ENCODE measurements at places on chromosomes 3 and 15.

GRCh38 chr3:35523074-35523473 is 116.3 kb upstream of the ARPP21 start:
- DNase-seq: no peak

DNA sequence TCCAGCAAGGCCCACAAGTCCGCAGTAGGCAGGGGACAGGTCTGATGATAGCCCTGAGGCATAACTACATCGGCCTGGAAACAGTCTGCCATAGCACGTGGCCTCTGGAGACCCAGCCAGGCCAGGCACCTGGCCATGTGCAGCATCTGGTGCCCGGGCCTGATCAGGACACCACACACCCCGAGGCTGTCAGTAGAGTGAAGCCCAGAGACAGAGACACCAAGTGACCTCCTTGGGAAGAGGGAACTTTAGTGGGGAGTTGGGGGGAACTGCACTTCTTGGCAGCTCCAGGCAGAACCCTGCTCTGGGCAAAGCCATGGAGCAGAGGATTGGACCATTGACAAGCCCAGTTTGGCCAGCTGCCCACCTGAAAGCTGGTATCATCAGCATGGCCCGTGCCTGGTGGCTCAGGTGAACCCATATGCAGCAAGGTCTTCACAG is 1.2 kb downstream of the SHISA5 start:
- no peak for DNase-seq

DNA sequence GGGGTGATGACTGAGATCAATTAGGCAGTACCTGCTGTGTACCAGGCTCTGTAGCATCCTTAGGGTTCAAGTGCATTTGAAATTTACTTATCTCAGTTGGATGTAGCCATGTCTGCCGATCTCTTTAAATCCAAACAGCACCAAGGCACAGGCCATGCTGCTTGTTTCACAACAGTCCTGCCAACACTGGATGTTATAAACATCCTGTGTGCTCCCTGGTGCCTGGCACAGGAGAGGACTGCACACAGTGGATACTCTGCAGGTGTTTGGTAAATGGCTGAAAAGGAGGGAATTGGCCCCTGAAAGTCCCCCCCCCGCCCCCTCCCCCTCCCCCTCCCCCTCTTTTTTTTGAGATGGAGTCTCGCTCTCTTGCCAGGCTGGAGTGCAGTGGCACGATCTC is 27.0 kb downstream of the CTSH start:
- DNase-seq: no peak

DNA sequence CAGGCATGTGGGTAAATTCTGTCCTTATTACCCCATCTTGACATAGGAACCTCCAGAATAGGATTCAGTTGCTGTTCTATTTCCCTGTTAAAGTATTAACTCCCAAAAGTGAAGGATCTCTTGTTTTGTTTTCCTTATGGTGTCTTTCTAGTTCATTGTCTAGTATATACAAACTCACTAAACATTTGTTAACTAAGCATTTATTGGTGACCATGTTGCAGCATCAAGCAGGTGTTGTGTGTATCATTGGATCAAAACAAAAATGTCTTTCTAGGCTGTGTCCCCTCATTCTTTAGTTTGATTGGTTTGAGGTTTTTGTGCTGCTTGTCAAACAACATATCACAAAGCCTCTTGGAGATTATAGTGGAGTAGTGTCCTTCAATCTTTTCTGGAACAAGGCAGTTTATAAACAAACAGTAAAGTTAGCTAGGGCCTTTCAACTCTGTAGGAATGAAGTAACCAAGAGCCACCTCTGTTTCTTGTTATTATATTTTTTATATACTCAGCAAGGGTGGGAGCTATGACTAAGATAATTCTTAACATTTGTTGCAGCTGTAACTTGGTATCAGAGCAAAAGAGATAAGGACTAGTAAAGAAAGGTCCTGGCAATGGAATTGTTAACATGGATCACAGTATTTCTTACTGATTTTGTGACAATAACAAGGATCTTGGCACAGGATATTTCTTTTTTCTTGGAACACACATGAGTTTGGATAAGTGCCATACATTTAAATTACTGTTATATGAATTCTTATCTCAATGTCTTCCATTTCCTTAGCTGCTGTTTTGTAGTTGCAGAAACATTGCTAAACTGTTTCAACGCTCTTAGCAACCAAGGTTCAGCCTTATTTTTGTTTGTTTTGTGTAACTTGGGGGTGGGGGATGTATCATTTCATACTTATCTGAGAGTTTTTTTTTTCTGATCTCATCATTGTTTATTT is 49.3 kb downstream of the TMOD3 start:
- DNase-seq: peak; percentile 34

DNA sequence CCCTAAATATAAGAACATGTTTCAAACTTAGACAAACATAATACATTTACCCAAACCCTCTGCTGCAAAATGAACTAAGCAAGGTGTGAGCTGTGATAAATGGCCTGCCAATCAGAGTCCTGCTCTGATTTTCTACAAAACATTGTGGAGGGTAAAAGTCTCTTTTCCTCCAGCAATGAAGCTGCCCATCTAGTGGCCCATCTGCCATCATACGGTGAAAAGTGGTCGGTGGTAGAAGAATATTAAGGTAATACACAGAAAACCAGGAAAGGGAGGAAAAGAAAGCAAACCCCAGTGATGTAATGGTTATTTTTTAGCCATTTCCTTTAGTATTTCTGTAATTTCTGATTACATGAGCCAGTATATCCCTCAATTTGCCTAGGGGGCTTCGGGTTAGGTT is 838.1 kb downstream of the TBL1XR1 start:
- no peak for DNase-seq

GRCh38 chr15:35383506-35383905 is 162.5 kb downstream of the DPH6 start:
- DNase-seq: no peak

- DNase-seq: no peak
Observed at GRCh38 chr3:81554801-81555200, 206.6 kb downstream of the GBE1 start.

DNA sequence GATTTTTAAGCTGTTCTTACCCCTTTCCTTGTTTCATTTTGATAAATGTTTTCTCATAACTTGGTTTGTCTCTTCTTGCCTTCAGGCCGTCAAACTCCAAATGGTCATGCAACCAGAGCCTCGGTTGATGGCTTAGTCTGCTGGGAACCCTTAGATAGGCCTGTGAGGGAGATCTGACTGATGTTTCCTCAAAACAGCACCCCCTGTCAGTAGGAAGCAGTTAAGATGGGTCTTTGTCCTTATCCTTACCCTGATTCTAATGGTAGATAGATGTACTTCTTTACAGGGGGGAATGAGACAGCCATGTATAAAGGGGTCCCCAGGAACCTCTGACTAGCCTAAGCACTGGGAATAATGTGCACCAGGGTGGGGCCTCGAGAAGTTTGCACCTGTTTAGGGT is 16.3 kb upstream of the OR5H1 start:
- no peak for DNase-seq

DNA sequence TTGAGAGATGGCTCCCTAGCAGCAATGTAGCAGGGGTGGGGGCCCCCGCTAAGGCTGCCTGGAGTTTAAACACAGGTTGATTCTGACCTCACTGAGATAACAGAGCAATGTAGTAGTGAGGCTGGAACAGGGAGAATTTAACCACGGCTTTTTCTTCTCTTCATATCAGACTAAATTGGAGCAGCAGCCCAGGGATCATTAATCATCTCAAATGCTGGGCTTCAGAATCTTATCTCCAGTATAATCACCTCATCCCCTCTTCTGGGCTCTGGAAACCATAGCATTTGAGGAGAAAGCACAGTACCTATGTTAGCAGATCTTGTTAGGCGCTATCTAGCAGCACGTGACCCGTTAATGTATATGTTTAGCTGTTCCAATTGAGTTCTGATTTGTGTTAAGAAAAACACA is 25.4 kb upstream of the DET1 start:
- no peak for DNase-seq

DNA sequence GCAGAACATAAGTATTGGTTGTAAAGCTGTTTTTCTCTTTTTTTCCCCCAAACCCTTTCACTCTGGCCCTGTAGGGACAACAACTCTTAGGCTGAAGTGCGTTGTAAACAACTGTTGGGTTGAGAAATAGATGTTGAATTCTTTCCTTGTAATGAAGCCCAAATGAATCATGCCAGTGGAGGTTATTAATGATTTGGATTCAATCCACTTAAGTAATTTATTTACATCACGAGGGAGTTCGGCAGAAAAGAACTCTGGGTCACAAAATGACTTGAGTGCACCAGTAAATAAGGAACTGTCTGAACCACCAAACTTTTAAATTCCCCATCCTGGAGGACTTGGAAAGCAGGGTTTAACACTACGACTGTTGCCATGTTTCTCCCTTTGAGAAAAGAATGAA is 218.9 kb downstream of the PDZRN3 start:
- peak; percentile 26 for DNase-seq

DNA sequence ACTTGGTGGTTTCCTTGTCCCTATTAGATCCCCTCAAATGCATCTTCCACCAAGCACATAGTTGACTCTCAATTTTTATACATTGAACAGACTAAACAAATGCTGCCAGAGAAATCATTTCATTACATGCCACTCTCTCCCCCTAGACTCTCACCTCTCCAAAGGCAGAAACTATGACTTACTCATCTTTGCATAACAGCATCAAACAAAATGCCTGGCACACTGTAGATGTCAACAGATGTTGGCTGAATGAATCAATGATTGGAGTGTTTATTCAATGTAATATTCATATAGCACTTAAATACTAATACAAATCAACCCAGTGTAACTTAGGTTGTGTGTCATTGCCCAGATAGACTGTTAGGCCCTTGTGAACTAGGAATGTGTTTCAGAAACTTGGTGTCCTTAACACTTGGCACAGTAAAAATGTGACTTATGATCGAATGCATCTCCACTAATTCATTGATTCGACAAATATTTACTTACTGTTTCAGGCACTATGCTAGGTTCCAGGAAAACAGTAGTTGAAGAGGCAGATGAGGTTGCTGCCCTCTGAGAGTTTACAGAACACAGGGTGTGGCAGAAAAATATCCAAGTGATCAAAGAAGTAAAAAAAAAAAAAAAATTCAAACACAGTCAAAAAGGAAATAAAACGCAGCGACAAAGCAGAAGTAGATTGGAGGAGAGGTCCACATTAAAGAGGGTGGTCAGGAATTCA is 188.5 kb upstream of the LRRN1 start:
- no peak for DNase-seq

GRCh38 chr3:170475092-170475685 is 56.5 kb downstream of the CLDN11 start:
- DNase-seq: peak; percentile 35

- no peak for DNase-seq
Observed at GRCh38 chr3:141086188-141086587, 35.0 kb downstream of the SPSB4 start.

DNA sequence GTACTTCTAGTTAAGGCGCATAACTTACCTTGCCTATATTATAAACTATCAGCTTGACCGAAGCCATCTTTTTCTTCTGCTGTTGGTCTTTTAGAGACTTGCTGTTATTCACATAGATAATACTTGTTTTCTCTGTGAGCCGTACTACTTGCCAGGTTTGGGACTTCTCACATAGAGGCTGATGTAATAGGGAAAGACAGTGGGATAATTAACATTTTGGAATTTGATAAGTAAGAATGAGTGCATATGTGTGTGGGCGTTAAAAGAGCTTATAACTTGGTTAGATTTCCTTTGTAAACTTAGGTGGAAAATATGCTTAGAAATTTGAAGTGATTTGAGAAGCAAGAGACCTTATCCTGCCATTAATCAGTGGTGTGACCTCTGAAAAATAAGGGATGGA is 47.8 kb downstream of the FNDC3B start:
- DNase-seq: peak; percentile 24

DNA sequence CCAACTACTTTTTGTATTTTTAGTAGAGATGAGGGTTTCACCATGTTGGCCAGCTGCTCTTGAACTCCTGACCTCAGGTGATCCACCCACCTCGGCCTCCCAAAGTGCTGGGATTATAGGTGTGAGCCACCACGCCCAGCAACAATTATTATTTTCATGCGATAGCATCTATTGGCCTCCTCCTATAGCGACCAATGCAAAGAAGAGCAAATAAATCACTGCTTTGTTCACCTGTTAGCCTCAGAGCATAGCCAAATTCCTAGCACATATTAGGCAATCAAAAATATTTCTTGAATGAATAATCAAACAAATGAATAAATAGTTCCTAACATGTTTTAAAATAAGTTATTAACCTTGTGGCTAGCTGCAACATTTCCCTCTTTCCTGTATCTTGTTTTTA is 36.8 kb upstream of the TNFSF10 start:
- peak; percentile 20 for DNase-seq
